ENCODE measurements at places on chromosomes 1 and 21. TPM values are rescaled to one million over a fixed set of nuclear protein-coding genes. Genes with fewer than 3 reads are reported as not detected.

KIF17 gene
- total RNA-seq = 1.8 TPM

AJAP1 gene
- not detected for total RNA-seq

MAP3K7CL gene
- 1.8 TPM for total RNA-seq

SPRR2E gene
- total RNA-seq = not detected

RAB7B gene
- total RNA-seq = 0.56 TPM

KCNE2 gene
- total RNA-seq = not detected

HSPB7 gene
- total RNA-seq = 0.05 TPM

TTC39A gene
- 1.7 TPM for total RNA-seq

EPHA2 gene
- 130 TPM for total RNA-seq

MSH4 gene
- total RNA-seq = 0.02 TPM

OR10K1 gene
- not detected for total RNA-seq

ITLN2 gene
- 0.66 TPM for total RNA-seq

CD247 gene
- 0.83 TPM for total RNA-seq

OR2G6 gene
- not detected for total RNA-seq

RHCE gene
- not detected for total RNA-seq

SERINC2 gene
- total RNA-seq = 31.2 TPM

RPTN gene
- not detected for total RNA-seq

PCP4 gene
- not detected for total RNA-seq

ZNF593OS gene
- total RNA-seq = not detected

KCNE1 gene
- total RNA-seq = not detected

FAM163A gene
- not detected for total RNA-seq

USH2A gene
- total RNA-seq = under 0.01 TPM

PDC gene
- not detected for total RNA-seq

DMAP1 gene
- total RNA-seq = 22.0 TPM

TNFRSF14 gene
- total RNA-seq = 0.11 TPM

MAN1C1 gene
- total RNA-seq = 0.93 TPM

PRAMEF27 gene
- total RNA-seq = not detected

S100A3 gene
- 123 TPM for total RNA-seq

ALPL gene
- total RNA-seq = 0.43 TPM

TSSK3 gene
- total RNA-seq = 0.18 TPM

KRTAP7-1 gene
- total RNA-seq = not detected
